Uterus (tissue), 4 donors: ENCODE measurements at places on chromosomes 2 and 18.
A peak's percentile ranks its signal among the peaks of the same experiment; 100 is the strongest.

- H3K27me3 ChIP-seq, result no peaks in the 10 kb centered on the region
- H3K4me1 ChIP-seq, result no peaks in the 10 kb centered on the region
- DNase-seq, result no peak
- H3K36me3 ChIP-seq, result no peaks in the 10 kb centered on the region
- H3K4me3 ChIP-seq, result no peak overlapping the region
Measured at GRCh38 chr2:160363055-160363454, 130.6 kb downstream of the RBMS1 start.

- no peaks in the 10 kb centered on the region for H3K36me3 ChIP-seq
- H3K27ac ChIP-seq, result no peak overlapping the region
- no peaks in the 10 kb centered on the region for H3K4me1 ChIP-seq
- DNase-seq, result no peak
- no peak overlapping the region for H3K4me3 ChIP-seq
Measured at GRCh38 chr2:2264416-2264815, 66.7 kb downstream of the MYT1L start.

DNA sequence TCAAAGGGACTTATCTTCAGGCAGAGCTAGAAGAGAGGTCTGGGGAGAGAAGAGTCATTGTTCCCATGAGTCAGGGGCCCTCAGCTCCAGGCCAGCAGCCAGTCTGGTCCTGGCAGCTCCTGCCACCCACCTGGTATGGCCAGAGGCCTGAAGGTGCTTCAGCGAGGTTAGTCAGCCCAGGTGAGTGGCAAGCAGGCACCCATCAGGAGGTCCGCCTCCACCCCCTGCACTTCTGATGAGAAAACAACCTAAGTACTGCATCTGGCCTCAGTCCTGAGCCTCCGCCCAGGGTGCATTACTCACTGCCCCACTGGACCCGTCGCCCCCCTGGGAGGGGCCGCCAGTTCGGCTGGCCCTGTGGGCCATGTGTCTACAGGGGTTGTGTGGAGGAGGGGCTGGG is 130.2 kb downstream of the INHBB start:
- no peak overlapping the region for H3K4me3 ChIP-seq
- no peaks in the 10 kb centered on the region for H3K27me3 ChIP-seq
- H3K27ac ChIP-seq, result no peak overlapping the region
- H3K4me1 ChIP-seq, result no peaks in the 10 kb centered on the region

DNA sequence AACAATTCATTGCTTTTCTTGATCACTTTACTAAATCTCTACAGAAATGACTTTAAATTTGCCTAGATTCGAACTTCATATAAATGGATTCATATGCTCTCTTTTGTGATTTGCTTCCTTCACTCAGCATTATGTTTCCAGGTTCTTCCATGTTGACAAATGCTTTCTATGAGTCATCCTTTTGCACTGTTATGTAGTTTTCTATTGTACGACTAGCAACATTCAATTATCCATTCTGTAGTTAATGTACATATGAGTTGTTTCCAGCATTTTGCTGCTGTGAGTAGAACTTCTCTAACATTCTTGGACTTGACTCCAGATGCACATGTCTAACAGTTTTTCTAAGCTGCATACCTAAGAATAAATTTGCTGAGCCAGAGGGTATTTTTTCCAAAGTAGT is 66.5 kb upstream of the NEUROD1 start:
- H3K36me3 ChIP-seq, result no peaks in the 10 kb centered on the region
- H3K4me3 ChIP-seq, result no peak overlapping the region
- no peaks in the 10 kb centered on the region for H3K27me3 ChIP-seq
- no peak for DNase-seq
- no peak overlapping the region for H3K27ac ChIP-seq

DNA sequence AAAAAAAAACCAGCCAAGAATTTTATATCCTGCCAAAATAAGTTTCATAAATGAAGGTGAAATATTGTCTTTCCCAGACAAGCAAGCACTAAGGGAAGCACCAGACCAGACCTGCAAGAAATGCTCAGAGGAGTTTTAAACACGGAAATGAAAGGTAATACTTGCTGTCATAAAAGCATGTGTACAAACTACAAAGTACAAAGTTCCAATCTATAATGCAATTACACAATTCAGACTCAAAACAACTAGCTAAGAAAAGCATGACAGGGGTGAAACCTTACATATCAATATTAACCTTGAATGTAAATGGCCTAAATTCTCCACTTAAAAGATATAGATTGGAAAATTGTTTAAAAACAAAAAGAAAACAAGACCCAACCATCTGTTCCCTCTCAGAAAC is 45.0 kb upstream of the ASXL3 start:
- H3K36me3 ChIP-seq, result no peaks in the 10 kb centered on the region
- no peak overlapping the region for H3K4me3 ChIP-seq
- no peaks in the 10 kb centered on the region for H3K27me3 ChIP-seq

GRCh38 chr18:13217971-13218367 is 591 bp upstream of the LDLRAD4 start:
- DNase-seq, result peak; percentile 51
- H3K4me3 ChIP-seq, result peak overlapping the region; percentile 60
- no peaks in the 10 kb centered on the region for H3K36me3 ChIP-seq
- no peaks in the 10 kb centered on the region for H3K27me3 ChIP-seq
- H3K27ac ChIP-seq, result peak overlapping the region; percentile 86
- peaks cover 6% of the 10 kb centered on the region for H3K4me1 ChIP-seq

DNA sequence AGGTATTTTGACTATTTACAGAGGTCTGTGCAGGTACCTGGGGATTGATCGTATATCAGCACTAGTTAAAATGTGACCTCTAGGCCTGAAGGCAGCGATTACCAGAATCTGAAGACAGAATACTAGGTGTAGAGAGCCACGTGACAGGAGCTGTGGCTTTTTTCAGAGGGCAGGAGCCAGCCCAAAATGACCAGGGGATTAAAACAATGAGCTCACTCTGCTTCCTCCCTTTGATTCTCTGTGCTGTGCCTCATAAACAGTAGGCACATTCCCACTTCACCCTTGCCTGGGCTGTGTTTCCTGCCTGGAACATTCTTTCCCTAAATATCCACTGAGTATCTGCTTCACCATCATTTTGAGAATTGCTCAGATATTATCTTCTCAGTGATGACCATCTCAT is 15.2 kb downstream of the ITGAV start:
- H3K4me1 ChIP-seq, result no peaks in the 10 kb centered on the region
- no peaks in the 10 kb centered on the region for H3K36me3 ChIP-seq
- DNase-seq, result no peak
- no peaks in the 10 kb centered on the region for H3K27me3 ChIP-seq

- no peaks in the 10 kb centered on the region for H3K4me1 ChIP-seq
- no peak overlapping the region for H3K27ac ChIP-seq
Measured at GRCh38 chr2:6107290-6107689, 415.1 kb downstream of the SOX11 start.

- no peak overlapping the region for H3K27ac ChIP-seq
- DNase-seq, result no peak
- no peaks in the 10 kb centered on the region for H3K27me3 ChIP-seq
- no peaks in the 10 kb centered on the region for H3K4me1 ChIP-seq
- peaks cover 3% of the 10 kb centered on the region for H3K36me3 ChIP-seq
- no peak overlapping the region for H3K4me3 ChIP-seq
Measured at GRCh38 chr18:43680096-43680495, 402.8 kb upstream of the SYT4 start.

- DNase-seq, result no peak
- no peaks in the 10 kb centered on the region for H3K36me3 ChIP-seq
- no peaks in the 10 kb centered on the region for H3K4me1 ChIP-seq
- no peak overlapping the region for H3K4me3 ChIP-seq
- no peaks in the 10 kb centered on the region for H3K27me3 ChIP-seq
Measured at GRCh38 chr2:208440716-208441115, 34.1 kb downstream of the PTH2R start.

- no peaks in the 10 kb centered on the region for H3K36me3 ChIP-seq
- no peak overlapping the region for H3K4me3 ChIP-seq
- no peaks in the 10 kb centered on the region for H3K27me3 ChIP-seq
- no peak overlapping the region for H3K27ac ChIP-seq
- H3K4me1 ChIP-seq, result no peaks in the 10 kb centered on the region
- no peak for DNase-seq
Measured at GRCh38 chr2:72722492-72723070, 103.3 kb downstream of the EXOC6B start.

DNA sequence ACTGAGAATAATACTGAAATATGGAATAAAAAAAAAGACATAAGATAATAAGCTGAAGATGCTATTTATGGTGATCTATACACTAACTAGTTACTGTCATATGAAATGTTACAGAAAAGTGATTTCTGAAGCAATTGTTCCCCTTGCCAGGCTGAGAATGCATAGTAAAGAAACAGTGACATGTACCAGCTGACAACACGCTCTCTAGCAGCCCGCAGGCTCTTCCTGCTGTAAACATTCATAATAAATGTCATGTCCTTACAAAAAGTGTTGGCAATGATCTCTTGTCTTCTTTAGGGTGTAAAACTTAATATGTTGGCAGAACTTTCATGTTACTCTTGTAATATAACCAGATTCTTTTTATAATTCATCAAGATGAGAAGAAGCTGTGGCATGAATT is 1171.3 kb downstream of the DSC3 start:
- H3K4me3 ChIP-seq, result no peak overlapping the region
- H3K4me1 ChIP-seq, result no peaks in the 10 kb centered on the region
- H3K36me3 ChIP-seq, result no peaks in the 10 kb centered on the region
- H3K27me3 ChIP-seq, result no peaks in the 10 kb centered on the region
- no peak for DNase-seq

- H3K4me3 ChIP-seq, result no peak overlapping the region
- no peak overlapping the region for H3K27ac ChIP-seq
- DNase-seq, result no peak
Measured at GRCh38 chr18:36977121-36977520, 148.2 kb downstream of the KIAA1328 start.

DNA sequence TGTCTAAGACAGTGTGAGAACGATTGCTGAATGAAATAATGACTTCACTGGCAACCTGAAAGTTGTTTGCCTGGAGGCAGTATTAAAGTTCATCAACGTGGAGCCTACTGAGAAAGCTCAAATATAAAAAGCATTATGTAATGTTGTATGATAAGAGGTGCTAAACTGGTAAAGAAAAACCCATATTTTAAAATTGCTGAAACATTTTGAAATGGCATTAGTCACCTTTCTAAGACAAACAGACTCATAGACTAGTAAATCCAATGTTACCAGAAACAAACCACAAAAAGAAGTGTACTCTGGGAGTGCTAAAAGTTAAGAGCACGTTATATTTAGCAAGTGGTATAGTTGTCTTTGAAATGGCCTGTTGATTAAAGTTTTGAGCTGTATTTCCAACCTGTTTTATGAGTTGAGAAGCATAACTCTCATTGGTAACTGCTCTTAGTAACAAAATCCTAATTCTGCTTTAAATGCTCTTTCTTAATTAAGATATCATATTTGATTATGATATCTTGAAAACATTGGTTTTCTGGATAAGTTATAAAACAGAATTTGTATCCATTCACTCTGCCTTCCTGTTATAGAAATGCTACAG is 62.7 kb downstream of the CYP1B1 start:
- no peaks in the 10 kb centered on the region for H3K27me3 ChIP-seq
- DNase-seq, result no peak
- H3K27ac ChIP-seq, result peak overlapping the region; percentile 23
- no peak overlapping the region for H3K4me3 ChIP-seq
- H3K4me1 ChIP-seq, result no peaks in the 10 kb centered on the region

- peak overlapping the region; percentile 16 for H3K4me3 ChIP-seq
- no peaks in the 10 kb centered on the region for H3K27me3 ChIP-seq
- H3K27ac ChIP-seq, result no peak overlapping the region
- H3K36me3 ChIP-seq, result no peaks in the 10 kb centered on the region
- peaks cover 11% of the 10 kb centered on the region for H3K4me1 ChIP-seq
- no peak for DNase-seq
Measured at GRCh38 chr2:105144152-105144940, 97.2 kb upstream of the GPR45 start.

DNA sequence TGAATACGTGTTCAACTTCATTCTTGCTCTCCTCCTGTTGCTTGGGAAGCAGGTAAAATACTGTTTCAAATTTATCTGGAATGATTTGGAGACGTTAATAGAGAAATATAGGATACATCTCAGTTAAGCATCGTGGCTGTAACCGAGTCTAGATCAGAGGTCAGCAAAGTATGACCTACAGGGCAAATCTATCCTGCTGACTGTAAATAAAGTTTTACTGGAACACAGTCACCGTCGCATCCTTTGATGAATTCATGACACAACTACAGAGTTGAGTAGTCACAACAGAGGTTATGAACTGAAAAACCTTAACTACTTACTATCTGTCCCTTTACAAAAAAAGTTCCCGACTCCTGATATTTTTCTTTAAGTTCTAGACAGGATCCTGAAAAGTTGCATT is 86.6 kb downstream of the SP100 start:
- no peak overlapping the region for H3K27ac ChIP-seq
- DNase-seq, result no peak
- no peaks in the 10 kb centered on the region for H3K27me3 ChIP-seq

DNA sequence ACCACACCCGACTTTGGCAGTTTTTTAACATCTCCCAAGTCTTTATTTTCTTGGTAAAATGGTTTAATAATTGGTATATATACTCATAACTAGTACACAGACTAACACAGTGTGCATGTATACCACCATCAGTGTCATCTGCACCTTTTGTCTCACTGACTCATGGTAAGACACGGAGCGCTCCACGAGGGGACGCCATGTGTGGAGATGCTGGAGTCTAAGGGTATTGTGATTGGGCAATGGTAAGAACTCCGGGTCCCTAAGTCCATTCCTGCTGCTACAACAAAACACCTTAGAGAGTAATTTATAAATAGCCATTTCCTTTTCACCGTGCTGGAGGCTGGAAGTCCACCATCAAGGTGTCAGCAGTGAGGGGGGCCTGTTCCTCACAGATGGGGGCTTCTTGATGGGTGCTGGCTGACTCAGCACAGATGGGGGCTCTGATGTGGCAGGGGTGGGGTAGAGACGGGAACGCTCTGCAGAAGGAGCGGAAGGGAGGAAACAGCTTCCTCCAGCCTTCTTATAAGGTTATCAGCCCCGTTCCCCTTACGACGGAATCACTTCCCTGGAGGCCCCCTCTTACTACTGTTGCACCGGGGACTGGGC is 42.0 kb upstream of the EDAR start:
- H3K27me3 ChIP-seq, result no peaks in the 10 kb centered on the region
- no peaks in the 10 kb centered on the region for H3K4me1 ChIP-seq
- no peaks in the 10 kb centered on the region for H3K36me3 ChIP-seq
- H3K4me3 ChIP-seq, result peak overlapping the region; percentile 9

- no peaks in the 10 kb centered on the region for H3K36me3 ChIP-seq
- no peak overlapping the region for H3K4me3 ChIP-seq
- H3K4me1 ChIP-seq, result no peaks in the 10 kb centered on the region
- no peak for DNase-seq
Measured at GRCh38 chr2:78175645-78176044, 653.5 kb upstream of the LRRTM4 start.

GRCh38 chr2:197674591-197674990 is 796 bp downstream of the RFTN2 start:
- peak overlapping the region; percentile 52 for H3K27ac ChIP-seq
- no peaks in the 10 kb centered on the region for H3K36me3 ChIP-seq
- no peak for DNase-seq
- peak overlapping the region; percentile 40 for H3K4me3 ChIP-seq
- H3K27me3 ChIP-seq, result no peaks in the 10 kb centered on the region

- H3K36me3 ChIP-seq, result no peaks in the 10 kb centered on the region
- H3K4me3 ChIP-seq, result no peak overlapping the region
- H3K4me1 ChIP-seq, result no peaks in the 10 kb centered on the region
- no peak overlapping the region for H3K27ac ChIP-seq
Measured at GRCh38 chr18:9803698-9804516, 81.9 kb upstream of the TXNDC2 start.

GRCh38 chr2:61431345-61431744 is 39.5 kb downstream of the USP34 start:
- H3K4me3 ChIP-seq, result no peak overlapping the region
- H3K4me1 ChIP-seq, result peaks cover 5% of the 10 kb centered on the region
- H3K36me3 ChIP-seq, result no peaks in the 10 kb centered on the region
- no peak for DNase-seq

- no peak for DNase-seq
- H3K4me1 ChIP-seq, result no peaks in the 10 kb centered on the region
- H3K4me3 ChIP-seq, result no peak overlapping the region
- H3K27ac ChIP-seq, result no peak overlapping the region
- no peaks in the 10 kb centered on the region for H3K36me3 ChIP-seq
- no peaks in the 10 kb centered on the region for H3K27me3 ChIP-seq
Measured at GRCh38 chr2:9364791-9365497, 58.4 kb downstream of the ITGB1BP1 start.
